ENCODE measurements at places on chromosomes 3 and 15. TPM values are rescaled to one million over a fixed set of nuclear protein-coding genes. Genes with fewer than 3 reads are reported as not detected.

Gene KCTD6
- total RNA-seq: 22.4 TPM

Gene ARL13B
- total RNA-seq: 12.5 TPM

Gene PLCB2
- total RNA-seq: 11.7 TPM

Gene HYAL3
- total RNA-seq: 8.3 TPM

DNA sequence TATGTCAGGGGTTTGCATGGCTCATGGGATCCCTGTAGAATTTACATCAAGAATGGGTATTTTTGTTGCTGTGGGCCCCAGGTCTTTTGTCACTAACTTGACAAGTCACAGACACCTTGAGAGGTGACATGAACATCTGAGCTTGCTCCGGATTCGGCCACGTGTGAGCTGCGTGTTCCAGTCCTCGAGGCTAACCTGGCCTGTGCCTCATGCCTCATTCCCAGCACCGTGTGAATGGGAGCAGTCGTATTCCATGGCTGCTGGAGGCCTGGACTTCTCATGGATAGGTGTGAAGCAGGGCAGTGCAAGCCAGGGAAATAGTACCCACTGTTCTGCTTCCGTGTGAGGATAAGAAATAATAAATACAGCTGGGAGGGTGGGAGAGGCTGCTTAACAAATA is 423.5 kb downstream of the OCA2 start:
- no peak overlapping the region for H3K4me3 ChIP-seq
- no peaks in the 10 kb centered on the region for H3K36me3 ChIP-seq
- no peak overlapping the region for H3K27ac ChIP-seq

DNA sequence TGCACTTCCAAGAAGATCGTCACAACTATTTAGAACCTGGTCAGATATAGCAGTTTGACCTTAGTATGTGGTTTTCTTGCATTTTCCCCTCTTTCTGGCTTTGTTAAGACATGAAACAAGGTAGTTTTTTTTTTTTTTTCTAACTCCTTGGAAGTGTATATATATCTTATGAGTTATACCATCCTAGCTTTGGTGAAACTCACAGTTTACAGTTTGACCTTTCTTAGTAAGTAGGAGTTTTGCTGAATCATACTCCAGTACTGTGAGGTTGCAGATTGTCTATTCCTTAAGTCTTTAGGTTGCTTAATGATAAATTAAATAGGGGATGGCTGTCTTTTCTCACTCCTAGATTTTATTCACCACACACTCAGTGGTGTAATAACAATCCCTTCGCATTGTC is 325.0 kb downstream of the RBMS3 start:
- H3K27ac ChIP-seq: no peak overlapping the region
- no peak overlapping the region for H3K4me3 ChIP-seq

DNA sequence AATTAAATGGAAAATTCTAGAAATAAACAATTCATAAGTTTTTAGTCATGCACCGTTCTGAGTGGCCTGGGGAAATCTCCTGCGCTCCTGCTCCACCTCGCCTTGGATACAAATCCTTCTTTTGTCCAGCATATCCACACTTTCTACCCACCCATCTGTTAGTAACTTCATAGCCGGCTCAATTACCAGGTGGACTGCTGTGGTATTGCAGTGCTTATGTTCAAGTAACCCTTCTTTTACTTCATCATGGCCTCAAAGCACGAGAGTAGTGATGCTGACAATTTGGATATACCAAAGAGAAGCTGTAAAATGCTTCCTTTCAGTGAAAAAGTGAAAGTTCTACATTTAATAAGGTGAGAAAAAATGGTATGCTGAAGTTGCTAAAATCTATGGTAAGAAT is 142.3 kb upstream of the CHL1 start:
- H3K36me3 ChIP-seq: no peaks in the 10 kb centered on the region
- H3K4me1 ChIP-seq: no peaks in the 10 kb centered on the region
- no peaks in the 10 kb centered on the region for H3K27me3 ChIP-seq
- DNase-seq: no peak
- no peak overlapping the region for H3K27ac ChIP-seq

- H3K36me3 ChIP-seq: no peaks in the 10 kb centered on the region
- no peak overlapping the region for H3K4me3 ChIP-seq
- no peak overlapping the region for H3K27ac ChIP-seq
- no peak for DNase-seq
These were observed 7.4 kb downstream of the FGF12 start for GRCh38 chr3:192719964-192720363.

GRCh38 chr3:71305231-71306206 is 278.0 kb downstream of the FOXP1 start:
- DNase-seq: no peak
- peak overlapping the region; percentile 19 for H3K4me3 ChIP-seq
- no peaks in the 10 kb centered on the region for H3K36me3 ChIP-seq
- peak overlapping the region; percentile 84 for H3K27ac ChIP-seq
- peaks cover 56% of the 10 kb centered on the region for H3K4me1 ChIP-seq

DNA sequence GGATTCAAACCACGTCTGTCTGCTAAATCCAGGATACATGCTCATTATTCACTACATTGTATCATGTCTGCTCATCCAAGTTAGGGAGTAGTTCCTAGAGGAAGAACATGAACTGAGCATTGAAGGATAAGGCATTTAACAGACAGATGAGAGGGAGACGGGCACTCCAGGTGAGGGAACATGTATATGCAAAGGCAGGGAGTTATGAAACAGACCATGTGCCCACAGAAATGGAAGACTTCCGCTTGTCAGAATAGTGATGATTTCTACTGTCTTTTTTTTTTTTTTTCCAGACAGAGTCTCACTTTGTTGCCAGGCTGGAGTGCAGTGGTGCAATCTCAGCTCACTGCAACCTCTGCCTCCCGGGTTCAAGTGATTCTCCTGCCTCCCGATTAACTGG is 5.0 kb upstream of the NDUFAF1 start:
- H3K27ac ChIP-seq: no peak overlapping the region
- peaks cover 7% of the 10 kb centered on the region for H3K4me1 ChIP-seq
- H3K27me3 ChIP-seq: no peaks in the 10 kb centered on the region
- H3K36me3 ChIP-seq: no peaks in the 10 kb centered on the region

- DNase-seq: no peak
- H3K27me3 ChIP-seq: no peaks in the 10 kb centered on the region
- no peak overlapping the region for H3K4me3 ChIP-seq
- no peak overlapping the region for H3K27ac ChIP-seq
These were observed 7.0 kb upstream of the AHSG start for GRCh38 chr3:186605561-186606545.

GRCh38 chr3:10511809-10512494 is 6.6 kb upstream of the ATP2B2 start:
- no peaks in the 10 kb centered on the region for H3K4me1 ChIP-seq
- no peak overlapping the region for H3K27ac ChIP-seq
- DNase-seq: no peak
- H3K4me3 ChIP-seq: no peak overlapping the region
- H3K36me3 ChIP-seq: no peaks in the 10 kb centered on the region

GRCh38 chr3:24237971-24238706 is 256.5 kb downstream of the THRB start:
- DNase-seq: no peak
- H3K36me3 ChIP-seq: no peaks in the 10 kb centered on the region
- peak overlapping the region; percentile 47 for H3K27ac ChIP-seq

DNA sequence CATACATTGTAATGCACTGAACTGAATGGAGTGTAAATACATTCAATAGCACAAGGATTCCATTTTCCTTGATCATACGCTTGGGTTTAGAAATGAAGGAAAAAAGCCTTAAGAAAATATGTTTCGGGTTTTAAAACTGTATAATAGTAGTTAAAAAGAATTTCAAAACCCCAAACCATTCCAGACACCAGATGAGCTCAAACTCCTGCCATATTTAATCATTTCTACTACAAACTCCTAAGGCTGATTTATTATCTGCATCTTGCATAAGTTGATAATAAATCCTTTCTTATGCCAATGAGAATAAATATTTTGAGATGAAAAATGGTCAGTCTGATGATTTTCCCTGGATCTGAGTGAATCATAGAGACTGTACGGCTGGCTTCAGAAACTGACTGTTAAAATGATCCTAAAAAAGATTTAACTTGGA is 51.0 kb downstream of the NR1D2 start:
- H3K27me3 ChIP-seq: no peaks in the 10 kb centered on the region
- H3K36me3 ChIP-seq: no peaks in the 10 kb centered on the region
- H3K4me1 ChIP-seq: no peaks in the 10 kb centered on the region
- DNase-seq: no peak
- no peak overlapping the region for H3K27ac ChIP-seq
- no peak overlapping the region for H3K4me3 ChIP-seq

DNA sequence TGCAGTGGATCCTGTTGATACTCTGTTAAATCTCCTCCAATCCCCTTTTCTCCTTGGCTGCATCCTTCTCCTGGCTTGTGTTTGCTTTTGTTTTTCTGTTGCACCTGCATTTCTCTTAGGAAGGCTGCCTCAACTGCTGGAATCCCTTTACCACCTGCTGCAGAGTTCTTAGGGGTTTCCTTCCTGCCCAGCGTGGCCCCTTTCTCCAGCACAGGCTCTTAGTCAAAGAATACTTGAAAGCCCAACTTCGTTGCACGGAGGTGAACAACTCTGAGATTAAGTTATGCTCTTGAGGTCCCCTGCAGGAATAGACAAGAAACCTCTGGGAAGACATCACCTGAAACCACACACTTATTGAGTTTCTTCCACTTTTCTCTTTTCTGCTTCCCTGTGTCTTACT is 121.6 kb upstream of the GRM7 start:
- H3K4me3 ChIP-seq: no peak overlapping the region
- H3K4me1 ChIP-seq: no peaks in the 10 kb centered on the region
- H3K27ac ChIP-seq: no peak overlapping the region
- DNase-seq: no peak
- no peaks in the 10 kb centered on the region for H3K27me3 ChIP-seq

DNA sequence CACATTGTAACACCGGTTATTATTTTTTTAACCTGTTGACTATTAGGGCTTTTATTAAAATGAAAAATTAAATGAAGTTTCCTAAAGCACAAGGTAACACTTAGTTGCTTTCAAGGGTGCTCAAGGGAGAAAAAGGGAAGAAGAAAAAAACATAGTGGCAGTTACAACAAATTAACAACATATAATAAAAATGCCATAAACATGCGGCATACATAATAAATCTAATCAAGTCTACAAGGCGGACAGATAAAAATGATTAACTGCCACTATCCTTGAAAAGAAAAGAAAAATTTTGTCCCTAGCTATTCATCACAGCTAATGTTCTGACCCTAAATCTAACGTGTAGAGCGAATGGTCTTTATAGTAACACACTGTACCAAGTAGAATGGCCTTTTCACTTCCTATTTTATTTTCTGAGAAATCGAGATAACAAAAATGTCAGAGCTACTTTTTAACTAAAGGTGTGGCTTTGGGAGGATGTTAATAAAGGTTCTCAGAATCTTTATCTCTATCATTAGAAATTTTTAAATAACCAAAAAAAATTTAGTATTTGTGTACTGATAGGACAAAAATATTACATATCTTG is 194.9 kb downstream of the FOXP1 start:
- no peak for DNase-seq
- H3K27me3 ChIP-seq: no peaks in the 10 kb centered on the region
- no peak overlapping the region for H3K4me3 ChIP-seq
- peaks cover 67% of the 10 kb centered on the region for H3K4me1 ChIP-seq
- no peak overlapping the region for H3K27ac ChIP-seq
- no peaks in the 10 kb centered on the region for H3K36me3 ChIP-seq

Measured in sigmoid colon (tissue), 7 donors.